Epithelial cell of esophagus (primary cell): ENCODE measurements at places on chromosomes 1 and 21.

DNA sequence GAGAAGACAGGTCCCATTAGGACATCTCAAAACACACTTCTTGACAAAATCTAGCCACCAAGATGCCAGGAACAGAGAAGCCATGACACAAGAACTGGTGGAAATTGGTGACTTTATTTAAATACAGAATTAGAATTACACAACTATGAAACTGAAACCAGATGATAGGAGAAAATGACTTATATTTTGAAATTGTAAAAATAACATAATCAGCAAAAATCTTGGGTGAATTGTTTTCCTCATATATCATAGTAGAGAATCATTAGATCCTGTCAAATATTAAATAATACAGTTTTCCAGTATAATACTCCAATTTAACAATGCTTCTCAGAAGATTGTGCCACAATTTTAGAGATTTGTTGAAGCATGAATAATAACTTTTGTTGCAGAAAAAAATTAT is 81.5 kb upstream of the MROH9 start:
- no peak for DNase-seq

DNA sequence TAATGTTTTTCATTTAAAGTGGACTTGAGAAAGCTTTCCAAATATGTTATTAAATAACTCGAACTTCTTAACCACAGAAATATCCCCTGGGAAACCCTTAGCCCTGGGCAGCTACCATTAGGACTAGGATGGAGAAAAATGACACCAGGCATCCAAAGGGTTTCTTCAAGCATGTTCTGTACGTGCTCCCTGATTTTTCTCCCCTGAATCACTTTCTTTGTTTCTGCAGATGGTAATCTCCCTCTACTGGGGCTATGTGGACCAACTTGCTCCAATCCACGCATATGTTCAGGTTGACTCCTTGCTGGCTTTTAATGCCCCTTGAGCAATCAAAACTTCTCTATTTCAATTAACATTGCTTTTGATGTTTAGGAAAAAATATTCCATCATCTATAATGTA is 312.7 kb upstream of the C1orf87 start:
- peak; percentile 4 for DNase-seq

GRCh38 chr1:87926921-87927320 is 598.2 kb downstream of the LMO4 start:
- DNase-seq, result no peak

- no peak for DNase-seq
Observed at GRCh38 chr1:115056395-115056798, 26.8 kb downstream of the TSHB start.

DNA sequence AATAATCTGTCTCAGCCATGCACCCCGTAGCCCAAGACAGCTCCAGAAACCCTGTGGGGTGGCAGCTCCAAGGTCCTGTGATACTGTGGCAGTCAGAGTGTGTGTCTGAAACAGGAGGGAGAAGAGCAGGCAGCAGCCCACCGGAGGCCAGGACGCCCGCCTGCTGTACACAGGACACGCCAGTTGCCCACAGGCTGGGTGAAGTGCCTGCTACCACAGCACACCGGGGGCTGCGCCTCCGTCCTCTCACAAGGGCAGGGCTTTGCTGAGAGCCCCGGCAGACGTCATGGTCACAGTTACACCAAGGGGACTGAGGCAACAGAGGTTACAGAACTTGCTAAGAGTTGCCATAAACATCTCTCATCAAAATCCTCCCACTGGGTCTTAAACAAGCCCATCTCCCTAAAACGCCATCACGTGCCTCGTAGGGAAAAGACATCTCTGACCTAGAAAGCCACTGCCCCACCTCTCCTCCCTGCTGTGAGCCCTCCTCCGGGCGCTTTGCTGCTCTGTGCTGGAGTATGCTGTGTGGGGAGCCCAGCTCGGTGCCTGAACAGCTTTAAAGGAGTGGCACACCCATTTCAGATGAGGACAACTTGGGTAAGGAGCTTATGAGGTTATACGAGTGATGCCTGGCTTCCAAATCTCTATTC is 5.3 kb downstream of the C1orf174 start:
- DNase-seq, result no peak

GRCh38 chr21:39077876-39078275 is 105.4 kb downstream of the PSMG1 start:
- DNase-seq, result no peak

- DNase-seq, result no peak
Observed at GRCh38 chr1:89588480-89588879, 44.4 kb upstream of the LRRC8C start.
